ENCODE measurements at places on chromosomes 13 and 19. TPM values are rescaled to one million over a fixed set of nuclear protein-coding genes. Genes with fewer than 3 reads are reported as not detected.
A peak's percentile ranks its signal among the peaks of the same experiment; 100 is the strongest.

Gene CAMSAP3
- total RNA-seq: 0.41 TPM

Gene IL11
- total RNA-seq: 3.1 TPM

- peak overlapping the region; percentile 47 for H3K4me3 ChIP-seq
- H3K4me1 ChIP-seq: peaks cover 40% of the 10 kb centered on the region
- peak overlapping the region; percentile 42 for H3K27ac ChIP-seq
- peaks cover 31% of the 10 kb centered on the region for H3K36me3 ChIP-seq
Measured at GRCh38 chr19:49534632-49535385, 7.0 kb downstream of the RCN3 start.

Gene PIBF1
- 20.7 TPM for total RNA-seq

DNA sequence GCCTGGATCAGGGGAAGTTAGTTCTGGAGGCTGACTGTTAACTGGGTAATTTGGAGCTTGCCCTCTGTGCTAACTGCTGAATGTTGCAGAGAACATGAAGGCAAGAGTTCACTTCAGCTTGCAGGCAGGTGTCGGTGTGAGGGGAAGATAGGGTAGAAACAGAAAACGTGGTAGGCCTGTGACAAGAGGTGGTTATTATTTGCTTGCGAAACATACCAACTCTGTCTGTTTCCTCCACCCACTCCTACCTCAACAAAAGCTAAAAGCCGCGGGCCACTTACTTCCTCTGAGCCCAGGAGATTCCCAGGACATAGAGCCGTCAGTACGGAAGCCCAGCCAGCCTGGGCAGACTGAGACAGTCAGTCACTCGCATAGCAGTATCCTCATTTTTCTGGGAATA lies 119.2 kb upstream of the ABCC4 start:
- no peak overlapping the region for H3K4me3 ChIP-seq
- no peak for DNase-seq
- H3K27me3 ChIP-seq: peaks cover 32% of the 10 kb centered on the region
- H3K36me3 ChIP-seq: no peaks in the 10 kb centered on the region
- H3K4me1 ChIP-seq: no peaks in the 10 kb centered on the region

- no peak overlapping the region for H3K4me3 ChIP-seq
- peak; percentile 78 for DNase-seq
- H3K36me3 ChIP-seq: peaks cover 2% of the 10 kb centered on the region
- H3K27me3 ChIP-seq: no peaks in the 10 kb centered on the region
- peak overlapping the region; percentile 63 for H3K27ac ChIP-seq
Measured at GRCh38 chr13:113928685-113929627, 44.9 kb downstream of the C13orf46 start.

Gene ZNF540
- total RNA-seq: 1.4 TPM

DNA sequence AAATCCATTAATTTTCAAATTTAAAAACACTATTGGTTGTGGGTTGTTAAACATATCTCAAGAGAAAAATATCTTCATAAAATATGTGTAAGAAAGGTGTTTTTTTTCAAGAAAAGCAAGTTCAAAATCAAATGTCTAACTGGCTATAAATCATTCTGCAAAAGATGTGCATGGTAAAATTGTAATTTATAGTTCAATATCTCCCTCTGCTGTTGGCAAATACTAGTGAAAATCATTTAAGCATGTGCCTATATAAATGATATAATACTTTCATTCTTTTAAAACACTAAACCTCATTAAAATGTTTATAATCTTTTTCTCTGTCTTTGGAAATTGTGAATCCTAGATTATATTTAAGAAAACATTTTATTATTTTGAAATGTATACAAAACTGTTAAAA lies 17.2 kb upstream of the SLITRK6 start:
- H3K4me3 ChIP-seq: no peak overlapping the region
- no peaks in the 10 kb centered on the region for H3K4me1 ChIP-seq
- no peak overlapping the region for H3K27ac ChIP-seq
- H3K36me3 ChIP-seq: no peaks in the 10 kb centered on the region

GRCh38 chr13:29483211-29483610 lies 112.3 kb downstream of the SLC7A1 start:
- peaks cover 39% of the 10 kb centered on the region for H3K27me3 ChIP-seq
- no peak overlapping the region for H3K4me3 ChIP-seq

GRCh38 chr13:45119991-45120864 lies at the start of gene GTF2F2:
GTF2F2 (plus strand) TSS chr13:45120510; CDS start chr13:45120656, 146 bp downstream.
- H3K27me3 ChIP-seq: no peaks in the 10 kb centered on the region
- H3K36me3 ChIP-seq: no peaks in the 10 kb centered on the region
- H3K27ac ChIP-seq: no peak within 1 kb of the TSS
- H3K4me3 ChIP-seq: no peak within 1 kb of the TSS

DNA sequence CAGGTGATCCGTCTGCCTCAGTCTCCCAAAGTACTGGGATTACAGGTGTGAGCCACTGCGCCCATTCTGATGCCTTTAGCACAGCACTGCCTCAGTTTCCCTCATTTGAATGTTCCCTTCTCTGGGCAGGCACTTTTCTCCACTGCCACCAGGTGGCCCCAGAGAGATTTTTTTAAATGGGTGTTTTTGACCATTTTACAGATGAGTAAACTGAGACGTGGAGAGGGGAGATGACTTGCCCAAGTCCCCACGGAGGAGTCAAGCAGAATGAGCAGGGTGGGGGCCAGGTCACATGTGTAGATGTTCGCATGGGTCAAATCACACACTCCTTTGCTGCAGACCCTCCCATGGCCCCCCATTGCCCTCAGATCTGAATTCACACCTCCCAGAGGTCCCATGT lies 3.2 kb upstream of the PDE4C start:
- no peak overlapping the region for H3K27ac ChIP-seq
- DNase-seq: no peak
- peaks cover 2% of the 10 kb centered on the region for H3K36me3 ChIP-seq
- H3K27me3 ChIP-seq: peaks cover 14% of the 10 kb centered on the region
- H3K4me3 ChIP-seq: no peak overlapping the region
- peaks cover 38% of the 10 kb centered on the region for H3K4me1 ChIP-seq

DNA sequence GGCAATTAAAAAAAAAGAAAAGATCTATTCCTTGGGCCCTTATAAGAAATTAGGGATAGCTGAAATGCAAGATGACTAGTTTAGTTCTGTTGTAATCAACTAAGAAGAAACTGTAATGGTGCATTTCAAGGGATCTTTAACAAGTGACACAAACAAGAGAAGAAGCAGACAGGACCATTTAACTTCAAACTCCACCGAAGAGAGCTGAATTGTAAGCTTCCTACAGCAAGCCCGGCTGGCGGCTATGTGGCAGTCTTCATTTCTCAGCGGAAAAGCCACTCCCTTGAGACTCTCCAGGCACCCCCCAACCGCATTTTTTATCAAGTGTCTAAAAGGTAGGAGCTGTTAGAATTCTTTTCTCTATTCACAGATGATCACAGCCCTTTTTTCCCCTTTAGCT lies 305.2 kb upstream of the ZNF507 start:
- no peaks in the 10 kb centered on the region for H3K36me3 ChIP-seq
- H3K4me3 ChIP-seq: no peak overlapping the region
- peaks cover 24% of the 10 kb centered on the region for H3K27me3 ChIP-seq
- peaks cover 5% of the 10 kb centered on the region for H3K4me1 ChIP-seq

DNA sequence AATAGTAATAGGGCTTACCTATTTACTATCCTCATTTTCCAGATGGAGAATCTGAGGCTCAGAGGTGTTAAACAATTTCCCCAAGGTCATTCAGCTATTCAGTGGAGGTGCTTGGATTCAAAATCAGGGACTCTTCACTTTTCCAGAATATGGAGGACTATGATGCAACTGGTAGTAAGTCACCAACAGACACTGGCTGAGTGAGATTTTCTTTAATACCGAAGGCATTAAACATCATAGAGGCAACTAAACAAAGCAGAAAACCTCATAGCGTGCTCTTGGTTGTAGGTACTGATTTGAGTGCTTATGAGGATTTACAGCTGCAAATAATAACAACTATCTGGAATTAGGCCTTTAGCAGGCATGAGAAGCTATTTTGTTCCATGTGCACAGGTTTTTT lies 134.4 kb downstream of the DLEU7 start:
- no peak for DNase-seq
- H3K4me1 ChIP-seq: peaks cover 5% of the 10 kb centered on the region
- no peak overlapping the region for H3K27ac ChIP-seq

DNA sequence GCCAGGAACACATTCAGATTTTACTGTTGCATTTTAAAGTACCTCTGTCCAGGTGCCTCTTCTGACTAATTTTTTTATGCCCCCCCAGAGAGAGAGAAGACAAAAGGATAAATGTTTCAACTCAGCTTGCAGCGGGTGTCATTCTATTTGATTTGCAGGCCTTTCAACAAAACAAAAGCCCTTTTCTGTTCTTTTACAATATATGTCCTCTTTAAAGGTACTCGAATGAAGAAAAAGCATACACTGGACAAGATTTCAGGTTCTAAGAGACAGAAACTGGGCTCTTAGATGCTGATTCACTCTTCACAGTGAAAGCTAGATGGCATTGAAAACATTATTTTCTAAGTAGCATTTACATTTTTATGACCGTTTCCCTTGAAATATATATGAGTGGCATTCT lies 2.9 kb upstream of the FRY start:
- no peaks in the 10 kb centered on the region for H3K36me3 ChIP-seq
- no peak overlapping the region for H3K4me3 ChIP-seq
- no peak for DNase-seq
- peaks cover 31% of the 10 kb centered on the region for H3K4me1 ChIP-seq
- no peak overlapping the region for H3K27ac ChIP-seq
- no peaks in the 10 kb centered on the region for H3K27me3 ChIP-seq

Gene PRODH2
- total RNA-seq: not detected

- H3K27ac ChIP-seq: no peak overlapping the region
- H3K27me3 ChIP-seq: peaks cover 10% of the 10 kb centered on the region
- H3K4me1 ChIP-seq: peaks cover 14% of the 10 kb centered on the region
- H3K4me3 ChIP-seq: no peak overlapping the region
- H3K36me3 ChIP-seq: peaks cover 9% of the 10 kb centered on the region
- no peak for DNase-seq
Measured at GRCh38 chr19:44818466-44819031, 9.6 kb downstream of the BCAM start.

- no peaks in the 10 kb centered on the region for H3K36me3 ChIP-seq
- no peak overlapping the region for H3K27ac ChIP-seq
- no peaks in the 10 kb centered on the region for H3K4me1 ChIP-seq
- H3K27me3 ChIP-seq: no peaks in the 10 kb centered on the region
- no peak overlapping the region for H3K4me3 ChIP-seq
- no peak for DNase-seq
Measured at GRCh38 chr13:54758795-54759194, 1730.2 kb downstream of the OLFM4 start.

Gene FAM98C
- total RNA-seq: 16.5 TPM

GRCh38 chr13:31069808-31070534 lies 91.7 kb downstream of the HSPH1 start:
- no peak for DNase-seq
- H3K4me3 ChIP-seq: no peak overlapping the region
- H3K36me3 ChIP-seq: no peaks in the 10 kb centered on the region
- no peaks in the 10 kb centered on the region for H3K27me3 ChIP-seq

Data from chondrocyte (in vitro differentiated cells).